COLO829 (cell line): ENCODE measurements at places on chromosomes 3 and 15.

- no peak for DNase-seq
Observed at GRCh38 chr3:37683321-37683720, 178.4 kb upstream of the CTDSPL start.

GRCh38 chr15:79195802-79196201 lies 86.7 kb upstream of the ANKRD34C start:
- DNase-seq: no peak

DNA sequence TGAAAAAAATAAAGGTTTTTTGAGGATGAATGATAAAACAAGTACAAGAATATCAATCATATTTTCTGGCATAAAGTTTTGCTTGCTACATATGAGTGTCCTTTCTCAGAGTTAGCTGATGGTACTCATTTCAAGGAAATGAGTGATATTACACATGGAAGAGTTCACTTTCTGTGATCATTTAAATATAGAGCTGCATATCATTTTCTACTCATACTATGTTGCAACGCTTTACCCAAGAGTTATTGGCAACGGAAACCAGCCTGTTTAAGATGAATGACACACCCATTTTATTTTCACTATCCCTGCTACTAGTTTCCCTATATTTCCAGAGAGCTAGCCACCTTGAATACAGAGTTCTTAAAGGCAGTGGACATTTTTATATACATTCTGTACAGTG lies 35.4 kb upstream of the RBMS3 start:
- DNase-seq: no peak

- no peak for DNase-seq
Observed at GRCh38 chr3:43286841-43287499, 630 bp downstream of the SNRK start.

- no peak for DNase-seq
Observed at GRCh38 chr3:127819656-127820055, 2.7 kb downstream of the MGLL start.
